Stimulated activated CD4-positive, alpha-beta T cell treated with anti-CD3 and anti-CD28 coated beads, Interleukin-2, amount 100 ng/mL, for 24 hours (primary cell): ENCODE measurements at places on chromosomes 3 and 15.
A peak's percentile ranks its signal among the peaks of the same experiment; 100 is the strongest.

DNA sequence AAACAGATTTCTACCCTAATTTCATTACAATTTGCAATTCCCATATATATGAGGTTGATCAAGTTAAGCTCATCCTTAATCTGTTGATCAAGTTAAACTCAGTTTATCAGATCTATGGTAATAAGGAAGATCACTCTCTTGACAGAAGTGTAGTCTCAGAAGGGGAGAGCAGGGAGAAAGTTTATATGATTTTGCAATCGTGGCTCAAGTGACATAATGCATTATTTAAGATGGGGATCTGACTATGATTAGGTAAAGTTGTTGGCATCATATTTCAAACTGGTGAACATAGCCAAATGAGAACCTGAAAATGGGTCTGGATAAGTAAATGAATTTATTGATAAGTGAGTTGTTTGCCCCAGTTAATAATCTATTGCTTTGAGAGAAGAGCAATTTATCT is 995.3 kb downstream of the OTOL1 start:
- DNase-seq = no peak

DNA sequence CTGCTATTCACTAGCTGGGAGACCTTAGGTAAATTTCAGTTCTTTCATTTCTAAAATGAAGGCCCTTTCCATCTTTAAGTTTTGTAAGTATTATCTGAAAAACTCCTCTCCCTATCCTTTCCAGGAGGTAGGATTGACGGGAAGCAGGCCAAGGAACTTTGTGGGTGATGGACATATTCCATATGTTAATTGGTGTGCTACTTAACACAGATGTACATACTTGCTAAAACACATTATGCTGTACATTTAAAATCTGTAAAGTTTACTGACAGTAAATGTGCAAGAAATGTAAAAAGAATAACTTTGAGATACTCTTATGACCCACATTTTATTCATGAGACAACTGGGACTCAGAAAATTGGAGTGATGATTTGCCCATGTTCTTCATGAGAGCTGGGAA is 329.8 kb upstream of the LRRC3B start:
- DNase-seq = no peak

GRCh38 chr3:82044930-82045705 is 283.7 kb upstream of the GBE1 start:
- DNase-seq = no peak

GRCh38 chr3:197782230-197782629 is 8.8 kb upstream of the LRCH3 start:
- DNase-seq = no peak

GRCh38 chr3:98994128-98994762 is 92.8 kb upstream of the DCBLD2 start:
- no peak for DNase-seq

- no peak for DNase-seq
Observed at GRCh38 chr3:197139586-197139985, 110.0 kb upstream of the MELTF start.

DNA sequence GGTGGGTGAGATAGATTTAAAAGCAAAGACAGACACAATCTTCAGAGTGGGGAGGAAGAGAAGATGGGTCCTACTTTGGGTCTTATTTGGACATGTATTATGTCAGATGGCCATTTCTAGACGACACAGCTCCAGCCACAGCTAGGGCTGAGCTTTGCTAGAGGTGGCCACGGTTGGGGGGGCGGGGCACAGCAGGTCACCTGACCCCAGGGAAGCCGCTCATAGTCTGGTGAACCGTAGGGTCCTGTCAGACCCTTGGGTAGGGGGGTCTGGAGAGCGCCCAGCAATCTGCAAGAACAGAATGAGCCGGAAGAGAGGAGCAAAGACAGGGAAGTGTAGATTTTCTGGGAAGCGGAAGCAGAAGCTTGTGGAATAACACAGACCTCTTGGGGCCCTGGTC is 6.6 kb downstream of the EPB42 start:
- no peak for DNase-seq

DNA sequence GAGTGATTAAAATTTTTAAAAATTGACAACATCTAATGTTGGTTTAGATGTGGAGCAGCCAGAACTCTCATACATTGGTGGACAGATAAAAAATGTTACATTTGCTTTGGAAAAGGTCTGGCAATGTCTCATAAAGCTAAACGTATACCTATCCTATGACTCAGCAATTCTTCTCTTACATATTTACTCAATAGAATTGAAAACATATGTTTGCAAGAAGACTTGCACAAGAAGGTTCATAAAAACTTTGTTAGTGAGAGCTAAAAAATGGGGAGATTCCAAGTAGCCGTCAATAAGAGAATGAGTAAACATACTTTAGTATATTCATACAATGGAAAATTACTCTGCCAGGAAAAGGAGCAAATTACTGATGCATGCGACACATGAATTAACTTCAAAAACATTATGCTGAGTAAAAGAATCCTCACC is 30.0 kb downstream of the MASP1 start:
- DNase-seq = no peak

DNA sequence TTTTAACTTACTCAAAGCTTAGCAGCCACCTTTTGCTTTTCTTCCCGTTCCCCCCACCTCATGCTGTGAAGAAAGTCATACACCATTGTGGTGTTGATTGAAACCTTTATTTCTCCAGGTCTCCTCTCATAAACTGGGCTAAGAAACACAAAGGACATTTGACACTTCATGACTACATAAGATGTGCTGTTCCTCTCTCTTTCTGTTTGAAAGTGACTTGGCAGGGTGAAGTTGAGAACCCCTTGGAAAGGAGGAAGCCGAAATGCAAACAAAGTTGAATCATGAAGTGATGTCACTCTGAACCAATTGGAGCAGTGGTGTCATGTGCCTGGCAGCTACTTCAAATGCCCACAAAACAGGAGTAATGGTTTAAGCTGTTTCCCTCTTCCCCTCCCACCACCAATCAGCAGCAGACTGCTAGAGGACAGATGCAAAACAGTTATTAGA is 174.7 kb downstream of the IGF1R start:
- DNase-seq = no peak

DNA sequence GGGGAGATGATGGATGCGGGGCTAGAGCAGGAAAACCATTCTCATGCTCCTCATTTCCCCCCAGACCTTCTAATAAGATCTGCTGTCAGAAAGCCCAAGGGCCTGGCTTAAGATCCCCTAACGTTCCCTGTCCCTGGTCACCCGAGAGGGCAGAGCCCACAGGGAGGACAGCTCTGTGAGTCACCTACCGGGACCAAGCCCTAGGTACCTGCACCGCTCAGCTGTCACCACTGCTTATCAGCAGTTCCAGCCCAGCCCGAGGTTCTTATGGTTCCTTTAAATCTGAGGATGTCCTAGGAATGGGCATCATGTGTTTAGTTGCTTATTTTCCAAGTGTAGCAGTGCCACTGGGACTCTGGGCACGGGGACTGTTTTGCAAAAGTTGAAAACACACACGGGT is 53.0 kb downstream of the ATP10A start:
- DNase-seq = no peak

DNA sequence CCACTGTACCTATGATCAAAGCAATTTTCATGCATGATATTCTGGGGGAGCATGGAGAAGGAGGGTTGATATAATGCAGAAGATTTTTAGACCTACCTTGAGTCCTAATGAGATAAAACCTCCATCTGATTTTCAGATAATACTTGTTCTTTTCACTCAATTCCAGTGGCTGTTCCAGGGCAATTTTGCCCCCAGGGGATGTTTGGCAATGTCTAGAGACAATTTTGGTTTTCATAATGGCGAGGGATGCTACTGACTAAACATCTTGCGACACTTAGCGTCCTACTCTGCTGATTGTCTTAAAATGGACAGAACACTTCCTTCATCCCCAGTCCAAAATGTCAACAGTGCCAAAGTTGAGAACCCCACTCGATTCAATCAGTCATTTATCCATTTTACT is 26.6 kb downstream of the AGBL1 start:
- no peak for DNase-seq

DNA sequence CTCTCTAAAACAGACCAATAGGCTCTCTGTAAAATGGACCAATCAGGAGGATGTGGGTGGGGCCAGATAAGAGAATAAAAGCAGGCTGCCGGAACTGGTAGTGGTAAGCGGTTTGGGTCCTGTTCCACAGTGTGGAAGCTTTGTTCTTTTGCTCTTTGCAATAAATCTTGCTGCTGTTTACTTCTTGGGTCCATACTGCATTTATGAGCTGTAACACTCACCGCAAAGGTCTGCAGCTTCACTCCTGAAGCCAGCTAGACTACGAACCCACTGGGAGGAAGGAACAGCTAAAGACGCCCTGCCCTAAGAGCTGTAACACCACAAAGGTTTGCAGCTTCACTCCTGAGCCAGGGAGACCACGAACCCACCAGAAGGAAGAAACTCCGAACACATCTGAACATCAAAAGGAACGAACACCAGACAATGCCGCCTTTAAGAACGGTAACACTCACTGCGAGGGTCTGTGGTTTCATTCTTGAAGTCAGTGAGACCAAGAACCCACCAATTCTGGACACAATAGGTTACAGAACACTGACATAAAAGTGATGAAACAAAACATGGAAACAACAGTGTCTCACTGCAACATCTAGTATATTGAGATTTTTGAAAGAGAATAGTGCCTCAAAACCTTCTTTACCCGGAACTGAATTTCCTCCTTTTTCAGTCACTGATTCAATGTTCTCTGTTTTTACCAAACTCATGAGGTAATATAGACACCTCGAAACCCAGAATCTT is 28.8 kb upstream of the PLSCR2 start:
- peak; percentile 13 for DNase-seq

DNA sequence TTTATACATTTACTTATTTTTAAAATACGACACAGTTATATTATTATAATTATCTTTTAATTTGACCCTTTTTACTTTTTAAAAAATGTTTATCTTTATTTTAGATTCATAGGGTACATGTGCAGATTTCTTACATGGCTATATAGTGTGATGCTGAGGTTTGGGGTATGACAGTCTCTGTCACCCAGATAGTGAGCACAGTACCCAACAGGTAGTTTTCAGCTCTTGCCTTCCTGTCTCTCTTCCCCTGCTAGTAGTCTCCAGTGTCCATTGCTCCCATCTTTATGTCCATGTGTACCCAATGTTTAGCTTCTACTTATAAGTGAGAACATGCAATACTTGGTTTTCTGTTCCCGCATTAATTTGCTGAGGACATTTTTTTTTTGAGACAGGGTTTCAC is 21.8 kb upstream of the KCNMB2 start:
- DNase-seq = no peak

DNA sequence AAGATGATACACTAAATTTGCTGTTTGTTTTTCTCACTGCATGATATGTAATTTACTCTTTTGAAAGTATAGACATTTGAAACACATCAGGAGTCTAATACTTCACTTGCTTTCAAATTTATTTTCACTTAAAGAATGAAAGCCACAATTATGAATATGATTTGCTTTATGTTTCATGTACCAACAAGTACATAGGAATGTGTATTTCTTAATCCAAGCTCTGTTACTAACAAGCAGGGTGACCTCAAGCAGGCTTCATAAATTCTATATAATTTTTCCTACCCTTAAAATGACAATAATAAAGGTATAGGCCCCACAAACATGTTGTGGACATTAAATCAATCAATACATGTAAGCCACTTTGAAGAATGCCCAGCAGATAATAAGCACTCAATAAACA is 170.2 kb upstream of the P2RY1 start:
- no peak for DNase-seq

DNA sequence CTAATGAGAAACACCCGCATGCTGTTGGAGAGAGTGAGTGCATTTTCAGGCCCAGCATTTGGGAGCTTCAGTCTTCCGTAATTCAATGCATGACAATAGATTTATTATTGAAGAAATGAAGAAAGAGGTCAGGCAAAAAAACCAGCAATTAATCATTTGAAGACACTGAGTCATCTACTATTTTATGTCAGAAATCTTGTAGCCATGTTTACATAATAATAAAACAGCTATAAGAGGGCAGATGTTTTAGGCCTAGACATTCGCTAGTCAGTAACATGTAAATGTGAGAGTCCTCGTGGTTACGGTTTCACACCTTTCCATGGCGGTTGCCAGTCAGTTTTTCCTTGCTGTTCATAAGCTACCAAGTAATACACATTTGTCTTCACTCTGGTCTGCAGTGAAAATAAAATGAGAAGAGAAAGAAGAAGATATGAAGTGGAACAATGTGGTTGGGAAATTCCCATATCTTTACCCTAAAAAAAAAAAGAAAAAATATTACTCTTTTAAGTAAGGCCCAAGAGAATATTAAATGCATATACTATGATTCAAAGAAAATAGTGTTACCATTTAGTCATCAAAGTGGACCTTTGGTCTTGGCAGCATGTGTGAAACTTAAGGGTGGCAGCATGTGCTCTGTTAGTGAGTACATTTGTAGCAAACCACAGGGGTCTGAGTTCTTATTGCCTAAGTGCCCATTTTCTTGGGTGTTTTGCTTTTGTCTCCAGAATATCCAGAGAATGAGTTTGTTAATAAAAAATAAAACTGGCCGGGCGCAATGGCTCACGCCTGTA is 140.5 kb upstream of the TBL1XR1 start:
- peak; percentile 75 for DNase-seq

DNA sequence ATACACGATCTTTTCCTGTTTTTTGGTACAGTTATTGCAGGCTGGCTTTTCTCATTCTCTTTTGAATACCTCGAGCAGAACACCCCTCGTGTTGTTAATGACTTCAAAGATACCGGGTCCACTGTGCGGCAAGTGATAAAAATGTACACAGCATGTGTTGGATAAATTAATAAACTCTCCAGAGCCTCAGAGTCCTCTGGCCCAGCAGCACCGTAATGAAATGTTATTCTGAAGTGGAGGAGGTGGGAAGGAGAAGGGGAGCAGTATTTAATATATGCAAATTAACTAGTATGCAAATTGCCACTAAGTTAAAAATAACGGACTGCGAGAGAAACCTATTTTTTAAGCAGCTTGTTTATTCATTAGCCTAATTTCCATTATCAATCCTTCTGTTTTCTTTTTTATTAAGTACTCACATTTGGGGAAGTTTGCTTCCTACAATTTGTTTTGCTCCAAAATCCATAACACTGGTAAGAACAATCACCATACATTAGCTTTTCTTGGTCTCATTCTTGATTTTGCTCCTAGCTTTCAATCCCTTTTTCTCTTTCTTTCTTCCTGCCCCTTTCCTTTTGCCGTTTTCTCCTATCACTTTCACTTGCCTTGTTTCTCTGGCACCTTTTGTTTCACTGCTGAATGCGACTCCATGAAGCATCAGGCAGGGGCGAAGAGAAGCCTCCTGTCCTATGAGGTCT is 462.3 kb upstream of the PPP2R3A start:
- DNase-seq = no peak

- no peak for DNase-seq
Observed at GRCh38 chr15:65949011-65949410, 79.7 kb downstream of the RAB11A start.

GRCh38 chr15:44836094-44836493 is 99.8 kb downstream of the TRIM69 start:
- no peak for DNase-seq

DNA sequence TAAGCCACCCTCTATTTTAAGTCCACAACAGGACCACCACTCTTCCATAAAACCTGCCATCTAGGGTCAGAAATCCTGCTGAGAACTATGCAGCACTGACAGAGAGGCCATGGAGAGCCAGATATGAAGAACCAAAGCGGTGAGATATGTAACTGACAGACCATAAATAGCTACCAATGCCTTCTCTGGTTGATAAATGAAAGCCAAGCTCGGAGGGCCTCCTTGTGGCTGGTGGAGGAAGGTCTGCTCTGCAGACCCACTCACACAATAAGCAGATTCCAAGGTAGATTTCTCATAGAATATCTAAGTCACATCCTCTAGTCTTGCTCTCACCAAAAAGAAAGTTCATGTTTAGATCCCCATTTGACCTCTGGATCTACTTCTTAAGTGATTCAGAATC is 38.9 kb downstream of the RYK start:
- no peak for DNase-seq

- DNase-seq = no peak
Observed at GRCh38 chr15:72560458-72560857, 86.3 kb downstream of the ARIH1 start.

GRCh38 chr3:169453256-169454059 is 210.1 kb downstream of the MECOM start:
- no peak for DNase-seq
